RWPE1 (cell line): ENCODE measurements at places on chromosomes 3 and 15.
A peak's percentile ranks its signal among the peaks of the same experiment; 100 is the strongest.

GRCh38 chr3:161310649-161311423 is 60.5 kb downstream of the SPTSSB start:
- no peak for DNase-seq

GRCh38 chr3:59831394-59831793 is 781.6 kb upstream of the CFAP20DC start:
- DNase-seq: no peak

DNA sequence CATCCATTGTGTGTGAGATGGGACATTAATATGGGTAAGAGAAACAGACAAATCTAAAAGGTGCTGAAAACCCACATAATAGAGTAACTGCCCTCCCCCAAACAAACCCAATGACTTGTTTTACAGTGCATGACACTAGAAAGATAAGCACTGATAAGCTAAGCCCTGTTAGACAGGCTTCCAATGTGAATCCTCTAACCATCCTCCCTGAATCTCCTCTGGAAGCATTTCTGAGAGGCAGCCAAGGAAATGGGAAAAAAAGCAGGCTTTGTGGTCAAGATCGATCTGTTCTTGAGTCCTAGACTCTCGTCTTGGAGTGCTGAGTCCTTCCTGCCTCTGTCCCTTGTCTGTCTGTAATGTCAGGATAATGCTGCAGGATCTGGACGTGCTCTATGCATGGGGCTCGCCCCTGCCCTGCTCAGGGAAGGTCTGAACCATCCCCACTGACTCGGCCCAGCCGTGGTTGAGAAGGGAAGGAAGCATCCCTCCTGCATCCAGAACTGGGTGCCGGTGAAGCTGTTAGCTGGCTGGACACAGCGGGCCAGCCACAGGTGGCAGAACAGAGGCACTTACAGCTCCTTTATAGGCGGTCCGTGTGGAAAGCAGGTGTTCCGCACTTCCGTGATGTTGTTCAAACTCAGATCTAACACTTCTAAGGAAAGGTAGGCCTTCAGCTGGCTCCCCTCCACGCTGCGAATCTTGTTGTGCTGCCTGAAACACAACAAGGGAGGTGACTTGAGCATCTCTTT is 84.1 kb downstream of the LRIG1 start:
- DNase-seq: no peak

DNA sequence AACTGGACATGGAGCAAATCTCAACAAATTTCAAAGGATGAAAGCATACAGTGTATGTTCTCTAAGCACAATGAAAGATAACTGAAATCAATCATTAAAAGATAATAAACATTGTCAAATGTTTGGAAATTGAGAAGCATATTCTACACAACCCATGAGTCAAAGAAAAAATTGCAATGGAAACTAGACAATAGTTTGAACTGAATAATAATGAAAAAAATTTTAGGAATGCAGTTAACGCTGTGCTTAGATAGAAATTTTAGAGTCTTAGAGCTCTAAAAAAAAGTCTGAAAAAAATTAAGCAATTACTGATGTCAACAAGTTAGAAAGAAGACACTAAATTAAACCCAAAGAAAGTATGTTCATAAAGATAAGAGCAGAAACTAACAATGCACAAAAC is 15.5 kb downstream of the RABL3 start:
- DNase-seq: no peak

- DNase-seq: no peak
These were observed 17.7 kb downstream of the PTH1R start for GRCh38 chr3:46895204-46895660.

DNA sequence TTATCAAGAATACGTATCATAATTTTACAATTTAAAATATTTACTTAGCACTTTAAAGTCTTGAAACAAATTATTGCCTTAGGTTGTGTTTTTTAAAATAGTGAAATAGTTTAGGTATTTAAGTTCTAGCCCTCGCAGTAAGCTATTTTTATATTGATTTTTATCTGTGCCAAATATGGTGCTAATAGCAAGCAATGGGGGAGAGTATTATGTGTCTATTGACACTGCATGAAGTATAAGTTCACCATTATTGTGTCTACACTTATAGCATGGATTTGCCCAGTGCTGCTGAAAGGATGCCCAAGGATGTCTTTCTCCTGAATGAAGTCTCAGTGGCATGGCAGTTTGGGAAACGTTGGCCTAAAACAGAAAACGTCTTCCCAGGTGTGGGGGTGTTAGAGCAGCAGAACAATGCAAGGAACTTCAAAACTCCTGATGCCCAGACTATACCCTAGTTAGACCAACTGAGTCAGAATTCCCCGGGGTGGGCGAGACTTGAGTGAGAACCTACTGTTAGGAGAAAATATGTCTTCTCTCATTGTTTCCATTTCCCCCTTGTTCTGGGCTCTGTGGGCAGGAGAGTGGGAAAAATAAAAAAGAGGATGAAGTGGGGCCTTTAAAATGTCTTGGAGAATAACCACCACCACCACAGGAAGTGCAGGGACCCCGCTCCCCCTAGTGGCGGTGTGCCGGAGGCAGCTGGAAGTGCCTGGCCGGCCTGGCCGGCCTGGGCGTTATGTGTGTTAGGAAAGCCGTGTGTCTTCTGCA is 104.2 kb upstream of the SLC7A14 start:
- DNase-seq: peak; percentile 24

GRCh38 chr15:90097475-90097874 is 4.8 kb downstream of the IDH2 start:
- no peak for DNase-seq
